ENCODE measurements at places on chromosomes 1 and 21.

DNA sequence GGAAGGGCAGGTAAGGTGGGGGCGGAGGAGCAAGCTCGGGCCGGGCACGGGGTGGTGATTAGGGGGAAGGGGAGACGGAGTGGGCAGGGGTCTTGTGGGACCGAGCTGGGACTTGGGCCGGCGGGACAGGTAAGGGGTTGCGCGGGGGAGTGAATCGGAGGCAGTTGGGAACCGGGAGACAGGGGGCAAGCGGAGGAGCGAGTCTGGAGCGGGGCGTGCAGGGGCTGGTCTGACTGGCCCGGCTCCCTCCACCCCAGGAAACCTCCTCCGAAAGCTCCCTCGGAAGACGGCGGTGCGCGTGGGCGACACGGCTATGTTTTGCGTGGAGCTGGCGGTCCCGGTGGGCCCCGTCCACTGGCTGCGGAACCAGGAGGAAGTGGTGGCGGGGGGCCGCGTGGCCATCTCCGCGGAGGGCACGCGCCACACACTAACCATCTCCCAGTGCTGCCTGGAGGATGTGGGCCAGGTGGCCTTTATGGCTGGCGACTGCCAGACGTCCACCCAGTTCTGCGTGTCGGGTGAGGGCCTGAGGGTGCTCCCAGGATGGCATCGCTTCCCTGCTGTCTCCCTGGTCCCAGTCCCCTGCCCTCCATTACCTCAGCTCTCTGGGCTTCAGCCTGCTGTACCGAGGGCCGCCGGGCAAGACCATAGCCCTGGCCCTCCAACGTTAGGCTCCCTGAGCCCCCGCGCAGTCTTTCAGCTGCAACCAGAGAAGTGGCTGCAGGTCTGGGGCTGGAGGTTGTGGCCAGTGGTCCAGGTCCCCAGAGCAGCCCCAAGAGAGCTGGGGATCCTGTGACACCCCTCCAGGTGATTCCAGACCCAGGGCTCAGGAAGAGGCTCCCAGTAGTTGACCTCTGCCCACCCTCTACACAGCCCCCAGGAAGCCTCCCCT is 6.3 kb downstream of the OBSCN start:
- DNase-seq: no peak

GRCh38 chr21:28235169-28235895 is 757.3 kb downstream of the LTN1 start:
- no peak for DNase-seq

DNA sequence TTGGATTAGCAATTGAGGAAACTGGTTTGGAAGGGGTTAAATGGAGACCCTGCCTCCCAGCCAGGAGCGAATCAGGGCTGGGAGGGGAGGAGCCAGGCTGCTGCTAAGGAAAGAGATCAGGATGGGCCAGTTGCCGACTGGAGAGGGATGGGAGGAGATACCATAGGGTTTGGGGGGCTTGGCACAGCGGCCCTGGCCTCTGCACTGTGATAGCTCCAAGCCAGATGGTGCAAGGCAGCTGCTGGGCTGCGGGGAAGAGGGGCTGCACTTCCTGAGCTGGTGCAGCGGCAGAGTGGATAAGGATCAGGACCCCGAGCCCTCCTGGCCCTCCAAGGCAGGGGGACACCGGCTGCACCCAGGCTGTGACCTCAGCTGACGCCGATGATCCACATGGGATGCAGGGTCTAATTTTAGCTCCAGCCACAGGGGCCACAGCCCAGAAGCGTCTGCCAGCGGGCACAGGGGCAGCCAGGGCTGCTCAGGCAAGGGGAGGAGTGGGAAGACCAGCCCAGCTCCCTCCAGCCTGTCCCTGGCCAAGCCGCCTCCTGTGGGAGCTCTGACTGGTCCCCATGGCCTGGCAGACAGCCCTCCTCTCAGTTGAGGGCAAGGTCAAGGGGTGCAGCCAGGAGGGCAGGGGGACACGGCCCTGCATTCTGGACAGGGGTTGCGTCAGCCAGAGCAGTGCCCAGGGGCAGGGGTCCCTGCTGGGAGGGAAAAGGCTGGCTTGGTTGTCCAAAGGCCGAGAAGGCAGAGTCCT is at the start of gene EXTL1:
EXTL1 (plus strand) TSS at position 129 of the 757 bp plus-strand sequence. CDS start 872 bp downstream, outside the sequence.
- no peak for DNase-seq

- no peak for DNase-seq
Measured at GRCh38 chr21:39805983-39806382, 61.0 kb downstream of the IGSF5 start.

- DNase-seq: no peak
Measured at GRCh38 chr1:26951821-26952497, 8.3 kb downstream of the KDF1 start.

GRCh38 chr1:8988618-8988967 is 37.6 kb downstream of the SLC2A7 start:
- no peak for DNase-seq

DNA sequence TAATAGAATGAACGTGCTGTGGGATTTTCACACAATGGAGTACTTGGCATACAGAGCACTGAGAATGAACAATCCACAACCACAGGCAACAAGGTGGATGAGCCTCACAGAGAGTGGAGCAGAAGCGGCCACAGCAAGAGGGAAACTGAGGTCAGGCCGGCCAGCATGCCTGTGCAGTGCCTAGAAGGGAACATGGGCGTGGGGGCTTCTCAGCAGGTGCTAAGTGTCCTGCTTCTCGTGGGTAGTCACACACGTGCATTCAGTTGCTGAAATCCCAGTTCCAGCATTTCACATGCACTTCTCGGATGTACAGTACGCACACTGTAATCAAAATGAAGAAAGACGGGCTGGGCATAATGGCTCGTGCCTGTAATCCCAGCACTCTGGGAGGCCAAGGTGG is 33.1 kb downstream of the WDR4 start:
- DNase-seq: no peak

- DNase-seq: no peak
Measured at GRCh38 chr1:79885101-79885500, 878.6 kb upstream of the ADGRL4 start.

DNA sequence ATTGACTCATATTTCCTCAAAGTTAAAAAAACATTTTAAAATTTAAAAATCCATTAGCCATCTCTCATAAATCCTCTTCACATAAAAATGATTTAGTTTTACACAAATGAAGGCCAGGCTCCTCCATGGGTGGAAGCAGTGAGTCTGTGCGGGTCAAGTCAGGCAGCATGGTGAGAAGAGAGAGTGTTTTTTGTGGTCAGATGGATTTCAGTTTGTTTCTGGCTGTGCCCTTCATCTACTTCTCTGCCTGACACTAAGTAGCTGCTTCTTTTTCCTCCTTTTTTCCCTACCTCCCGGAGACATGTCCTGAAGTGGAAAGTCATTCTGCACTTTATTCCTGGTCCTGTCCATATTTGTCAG is 10.3 kb downstream of the PLA2G4A start:
- no peak for DNase-seq

- DNase-seq: no peak
Measured at GRCh38 chr1:29708381-29708780, 472.1 kb downstream of the PTPRU start.

DNA sequence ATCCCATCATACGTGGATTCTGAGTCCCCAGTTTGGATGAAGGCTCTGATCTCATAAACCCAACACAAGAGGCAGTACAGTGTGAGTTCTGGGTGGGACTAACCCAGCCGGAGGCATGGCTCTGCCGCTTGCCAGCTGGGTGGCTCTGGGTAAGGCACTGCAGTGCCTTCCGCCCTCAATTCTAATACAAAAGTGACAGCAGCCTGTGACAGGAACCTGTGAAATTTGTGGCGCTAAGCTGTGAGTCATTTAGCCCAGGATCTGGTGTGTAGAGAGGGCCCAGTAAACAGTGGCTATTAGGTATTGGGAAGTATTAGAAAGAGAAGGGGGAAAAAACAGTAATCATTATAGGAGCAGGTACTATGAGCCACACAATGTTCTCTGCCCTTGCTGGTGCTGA is 23.3 kb downstream of the HSPG2 start:
- DNase-seq: no peak

- no peak for DNase-seq
Measured at GRCh38 chr1:203796236-203796605, 798 bp downstream of the ZBED6 start.

GRCh38 chr1:38128511-38128910 is 81.9 kb upstream of the POU3F1 start:
- DNase-seq: no peak

DNA sequence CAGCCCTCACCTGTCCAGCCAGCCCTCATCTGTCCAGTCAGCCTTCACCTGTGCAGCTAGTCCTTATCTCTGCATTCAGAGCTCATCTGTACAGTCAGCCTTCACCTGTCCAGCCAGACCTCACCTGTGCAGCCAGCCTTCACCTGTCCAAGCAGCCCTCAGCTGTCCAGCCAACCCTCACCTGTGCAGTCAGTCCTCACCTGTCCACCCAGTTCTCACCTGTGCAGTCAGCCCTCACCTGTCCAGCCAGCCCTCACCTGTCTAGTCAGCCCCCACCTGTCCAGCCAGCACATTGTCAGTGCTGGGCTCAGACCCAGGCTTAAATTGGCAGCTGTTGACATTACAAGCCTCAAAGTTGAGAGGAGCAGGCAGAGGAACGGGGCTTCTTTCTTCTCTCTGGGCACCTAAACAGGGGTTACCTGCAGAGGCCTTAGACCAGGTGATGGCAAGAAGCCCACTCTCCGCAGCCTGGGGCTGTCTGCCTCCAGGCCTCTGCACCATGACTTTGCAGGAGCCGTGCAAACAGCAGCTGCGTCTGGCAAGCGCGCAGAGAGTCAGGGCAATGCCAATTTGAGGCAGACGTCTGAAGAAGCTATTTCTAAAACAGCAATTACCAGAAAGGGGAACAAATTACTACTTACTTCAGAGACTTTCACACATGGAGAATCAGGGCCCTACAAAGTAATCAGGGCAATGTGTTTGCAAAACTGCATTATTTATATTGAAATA is 506.1 kb downstream of the NPHP4 start:
- no peak for DNase-seq

DNA sequence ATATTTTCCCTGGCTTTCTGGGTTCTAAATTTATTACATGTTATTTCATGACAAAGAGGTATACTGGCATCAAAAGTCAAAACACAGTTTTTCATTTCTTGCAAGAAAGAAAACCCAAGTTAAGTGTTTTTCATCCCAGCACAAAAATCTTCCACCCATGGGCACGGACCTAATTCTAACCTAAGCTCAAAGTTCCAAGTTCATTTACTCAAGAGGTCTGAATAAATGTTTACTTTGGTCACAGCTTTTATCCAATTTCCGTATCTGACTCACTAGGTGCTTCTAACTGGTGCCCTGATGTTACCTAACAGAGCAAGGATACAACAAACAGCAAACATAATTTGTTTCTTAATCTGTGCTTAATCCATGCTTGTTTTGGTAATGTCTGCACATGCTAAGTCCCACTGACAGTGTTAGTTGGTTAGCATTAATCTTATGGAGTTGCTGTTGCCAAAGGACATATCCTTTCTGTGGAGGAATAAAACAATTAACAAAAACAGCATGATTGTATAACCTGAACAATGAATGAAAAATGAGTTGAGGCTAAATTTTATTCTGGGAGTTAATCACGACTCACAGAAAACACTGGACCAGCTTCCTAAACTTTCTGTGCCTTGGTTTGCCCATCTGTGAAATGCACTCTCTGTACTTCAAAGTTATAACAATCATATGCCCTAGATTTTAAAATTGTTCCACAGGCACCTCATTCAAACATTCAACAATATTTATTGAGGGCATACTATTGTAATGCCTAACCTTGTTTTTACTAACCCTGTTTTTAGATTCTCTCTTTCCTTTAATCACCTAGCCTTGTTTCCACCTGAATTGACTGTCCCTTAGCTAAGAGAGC is 4.2 kb upstream of the CHD1L start:
- no peak for DNase-seq

- no peak for DNase-seq
Measured at GRCh38 chr1:64545118-64545843, 75.4 kb downstream of the CACHD1 start.

DNA sequence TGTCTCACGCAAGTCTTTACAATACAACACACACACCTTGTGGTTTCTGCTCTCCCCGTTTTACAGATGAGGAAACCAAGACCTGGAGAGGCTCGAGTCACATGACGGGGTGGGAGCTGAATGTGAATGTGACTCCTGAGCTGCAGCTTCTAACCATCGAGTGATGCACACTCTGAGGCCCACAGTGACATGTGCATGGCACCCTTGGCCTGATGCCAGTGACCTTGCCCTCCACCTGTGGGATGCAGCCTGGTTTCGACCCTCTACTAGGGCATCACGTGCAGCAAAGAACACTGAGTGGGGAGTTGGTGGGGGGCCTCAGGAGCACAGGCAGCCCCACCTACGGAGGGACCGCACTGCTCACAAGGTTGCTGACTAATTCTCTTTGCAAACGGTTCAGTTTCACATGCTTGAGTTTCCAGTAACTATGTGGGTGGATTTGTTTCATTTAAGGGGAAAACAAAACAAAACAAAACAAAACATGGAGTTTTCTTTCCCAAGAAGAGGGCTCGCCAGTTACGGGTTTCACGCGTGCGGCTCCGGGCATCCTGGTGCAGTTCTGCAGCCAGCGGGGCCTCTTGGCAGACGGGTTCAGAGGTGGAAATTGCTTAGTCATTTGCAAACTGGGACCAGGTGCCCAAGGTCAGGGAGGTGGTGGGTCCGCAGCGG is 22.9 kb downstream of the SPSB1 start:
- no peak for DNase-seq

- DNase-seq: no peak
Measured at GRCh38 chr1:102186536-102186935, 189.8 kb upstream of the OLFM3 start.

DNA sequence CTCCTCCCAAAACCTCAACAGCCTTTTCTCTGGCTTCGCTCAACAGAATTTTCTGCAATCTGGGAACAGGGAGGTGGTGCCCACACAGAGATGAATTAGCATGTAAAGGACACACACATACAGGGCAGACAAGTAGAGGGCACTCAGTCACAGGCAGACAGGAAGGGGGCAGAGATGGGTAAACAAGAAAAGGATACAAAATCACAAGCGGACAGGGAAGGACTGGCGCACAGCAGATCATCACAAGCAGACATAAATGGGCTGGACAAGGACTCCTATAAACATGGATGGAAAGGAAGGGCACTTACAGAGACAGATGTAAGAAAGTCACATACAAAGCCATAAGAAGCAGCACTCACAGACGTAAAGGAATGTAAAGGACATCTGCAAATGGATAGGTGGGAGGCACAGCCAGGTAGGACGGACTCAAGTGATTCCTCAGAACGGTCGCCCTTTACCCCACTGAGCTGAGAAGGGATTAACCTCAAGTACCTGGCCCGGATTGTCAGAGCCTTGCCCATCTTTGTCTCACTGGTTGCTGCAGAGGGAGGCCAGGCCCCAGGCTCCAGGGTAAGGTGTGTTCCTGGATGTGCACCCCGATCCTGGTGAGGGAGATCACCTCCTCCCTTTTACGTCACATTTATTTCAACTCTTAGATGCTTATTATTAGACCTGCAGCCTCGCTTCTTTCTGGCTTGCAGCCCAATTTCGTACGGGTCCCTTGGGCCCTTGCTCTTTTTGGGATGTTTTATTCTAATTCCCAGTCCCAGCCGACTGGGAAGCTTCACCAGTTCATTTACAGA is 836 bp upstream of the PRCC start:
- no peak for DNase-seq

All from GM18507 (cell line).